ENCODE measurements at places on chromosomes 7 and 10.

GRCh38 chr10:118926072-118926417, 103.5 kb upstream of the NANOS1 start:
- DNase-seq = no peak
- H3K27me3 ChIP-seq = peaks cover 3% of the 10 kb centered on the region
- no peak overlapping the region for H3K4me3 ChIP-seq
- H3K4me1 ChIP-seq = no peaks in the 10 kb centered on the region

- H3K27ac ChIP-seq = no peak overlapping the region
- no peak for DNase-seq
- H3K36me3 ChIP-seq = no peaks in the 10 kb centered on the region
- peaks cover 67% of the 10 kb centered on the region for H3K27me3 ChIP-seq
These were observed 14.0 kb downstream of the NEURL1 start for GRCh38 chr10:103507235-103508191.

- H3K4me3 ChIP-seq = no peak overlapping the region
- H3K27me3 ChIP-seq = no peaks in the 10 kb centered on the region
- no peak for DNase-seq
- H3K4me1 ChIP-seq = peaks cover 5% of the 10 kb centered on the region
- no peak overlapping the region for H3K27ac ChIP-seq
These were observed 13.6 kb upstream of the MICU1 start for GRCh38 chr10:72639441-72639873.

DNA sequence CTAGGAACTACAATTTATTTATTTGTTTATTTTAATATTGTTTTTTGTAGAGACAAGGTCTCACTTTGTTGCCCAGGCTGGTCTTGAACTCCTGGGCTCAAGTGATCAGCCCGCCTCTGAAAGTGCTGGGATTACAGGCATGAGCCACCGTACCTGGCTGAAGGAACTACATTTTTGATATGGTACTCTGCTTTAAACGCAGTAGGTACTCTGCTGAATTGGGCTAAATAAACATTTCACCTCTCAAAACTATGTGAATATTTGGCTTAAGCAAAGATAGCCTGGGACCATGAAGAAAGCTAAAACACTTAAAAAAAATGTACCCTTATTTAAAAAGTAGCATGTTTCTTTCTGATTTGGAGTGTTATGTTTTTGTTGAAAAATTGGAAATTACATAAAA, 138.2 kb downstream of the ADK start:
- no peak for DNase-seq
- no peaks in the 10 kb centered on the region for H3K36me3 ChIP-seq
- no peak overlapping the region for H3K4me3 ChIP-seq
- H3K27me3 ChIP-seq = no peaks in the 10 kb centered on the region
- H3K27ac ChIP-seq = no peak overlapping the region

- H3K27ac ChIP-seq = no peak overlapping the region
- H3K27me3 ChIP-seq = no peaks in the 10 kb centered on the region
- no peaks in the 10 kb centered on the region for H3K4me1 ChIP-seq
- H3K4me3 ChIP-seq = no peak overlapping the region
These were observed 195.0 kb downstream of the CALN1 start for GRCh38 chr7:72217151-72217550.

DNA sequence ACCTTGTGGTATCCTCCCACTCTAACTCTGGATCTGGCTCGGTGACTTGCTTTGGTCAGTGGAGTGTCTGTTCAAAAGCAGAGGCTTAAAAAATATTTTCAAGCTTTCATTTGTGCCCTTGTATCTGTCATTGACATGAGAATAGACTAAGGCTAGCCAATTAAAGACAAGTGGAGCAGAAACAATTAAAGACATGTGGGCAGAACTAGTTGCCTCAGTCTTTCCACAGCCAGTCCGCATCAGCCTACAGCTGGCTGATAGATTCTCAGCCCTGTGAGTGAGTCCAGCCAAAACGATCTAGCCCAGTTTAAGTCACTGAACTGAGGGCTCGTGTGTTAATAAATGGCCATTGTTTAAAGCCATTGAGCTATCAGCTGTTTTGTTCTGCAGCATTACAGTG, 185.2 kb upstream of the DGKB start:
- H3K27me3 ChIP-seq = 0 out of 2 replicates have a peak, but pooled peaks cover 3% of the 10 kb centered on the region
- no peaks in the 10 kb centered on the region for H3K4me1 ChIP-seq
- no peak overlapping the region for H3K27ac ChIP-seq
- H3K36me3 ChIP-seq = no peaks in the 10 kb centered on the region

DNA sequence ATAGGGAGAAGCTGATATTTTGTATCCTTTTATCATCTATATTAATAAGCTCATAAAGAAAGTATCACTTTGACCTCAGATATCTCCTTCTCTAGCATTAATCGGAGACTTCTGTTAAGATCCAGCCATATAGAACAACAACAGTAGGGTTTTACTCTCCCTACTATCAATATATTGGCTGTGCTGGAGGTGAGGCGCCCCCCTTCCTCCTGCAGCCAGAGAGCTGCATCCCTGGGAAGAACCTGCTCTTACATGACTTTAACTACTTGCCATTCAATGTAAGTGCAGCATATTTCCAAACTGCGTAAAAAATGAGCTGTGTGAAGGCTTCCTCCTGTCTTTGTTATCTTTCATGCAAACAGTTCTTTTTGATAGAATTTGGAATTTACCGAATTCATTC, 247.8 kb downstream of the SDK1 start:
- no peaks in the 10 kb centered on the region for H3K27me3 ChIP-seq
- DNase-seq = no peak
- H3K27ac ChIP-seq = no peak overlapping the region
- H3K4me3 ChIP-seq = no peak overlapping the region

GRCh38 chr10:3067118-3067858, at the start of gene PFKP:
Gene PFKP, plus strand, starts transcription at chr10:3067548. Its CDS starts 48 bp downstream, at chr10:3067596.
- DNase-seq = peak; percentile 40
- peaks cover 41% of the 10 kb centered on the region for H3K4me1 ChIP-seq
- peak within 1 kb of the TSS; percentile 36 for H3K27ac ChIP-seq
- H3K4me3 ChIP-seq = peak within 1 kb of the TSS; percentile 78
- peaks cover 43% of the 10 kb centered on the region for H3K36me3 ChIP-seq

DNA sequence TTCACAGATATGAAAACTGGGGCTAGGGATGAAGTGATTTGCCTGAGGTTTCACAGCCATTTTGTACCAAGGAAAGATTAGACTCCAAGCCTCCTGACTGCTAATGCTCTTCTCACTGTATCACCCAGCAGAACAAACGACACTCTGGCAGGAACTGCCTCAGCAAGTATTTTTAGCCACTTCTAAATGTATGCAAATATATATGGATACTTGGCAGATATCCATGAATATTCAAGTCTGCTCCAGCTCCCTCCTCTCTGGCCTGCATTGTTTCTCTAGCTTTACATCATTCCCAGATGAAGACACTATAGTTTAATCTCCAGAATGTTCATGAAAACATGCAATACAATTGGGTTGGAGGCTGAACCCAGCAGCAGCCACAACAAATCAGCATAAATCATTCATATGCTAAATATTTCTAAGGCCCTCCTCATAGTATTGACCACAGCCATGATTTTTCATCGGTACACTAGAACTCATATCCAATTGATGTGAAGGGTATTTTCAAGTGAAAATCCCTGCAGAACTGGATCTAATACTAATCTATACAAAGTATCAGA, 65.5 kb downstream of the HPSE2 start:
- H3K4me1 ChIP-seq = no peaks in the 10 kb centered on the region
- no peak overlapping the region for H3K27ac ChIP-seq
- H3K36me3 ChIP-seq = no peaks in the 10 kb centered on the region
- DNase-seq = no peak
- H3K4me3 ChIP-seq = no peak overlapping the region
- H3K27me3 ChIP-seq = peaks cover 8% of the 10 kb centered on the region

- no peaks in the 10 kb centered on the region for H3K36me3 ChIP-seq
- no peak overlapping the region for H3K27ac ChIP-seq
- H3K4me1 ChIP-seq = no peaks in the 10 kb centered on the region
- DNase-seq = no peak
These were observed 10.5 kb upstream of the KCP start for GRCh38 chr7:128920913-128921582.

GRCh38 chr7:120665068-120665467, 192.9 kb downstream of the TSPAN12 start:
- DNase-seq = no peak
- H3K27ac ChIP-seq = no peak overlapping the region
- peaks cover 2% of the 10 kb centered on the region for H3K27me3 ChIP-seq
- no peak overlapping the region for H3K4me3 ChIP-seq
- H3K36me3 ChIP-seq = no peaks in the 10 kb centered on the region

DNA sequence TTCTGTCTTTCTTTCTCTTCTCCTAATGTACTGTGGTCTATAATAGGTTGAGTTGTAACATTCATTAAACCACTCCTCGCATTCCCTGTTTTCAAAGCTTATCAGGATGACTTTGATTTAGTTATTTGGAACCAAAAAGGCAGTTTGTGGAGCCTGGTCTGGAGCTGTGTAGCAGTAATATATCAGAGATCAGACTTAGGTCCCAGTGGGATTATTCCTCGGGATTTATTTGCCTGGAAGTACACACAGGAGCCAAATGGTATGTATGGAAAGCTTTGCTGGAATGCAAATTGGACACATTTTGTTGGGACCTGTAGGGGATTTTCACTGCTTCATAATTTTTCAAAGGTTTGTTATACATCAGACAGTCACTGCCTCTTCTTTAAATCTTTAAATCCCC, 40.9 kb downstream of the GBF1 start:
- DNase-seq = no peak
- no peak overlapping the region for H3K4me3 ChIP-seq
- H3K4me1 ChIP-seq = no peaks in the 10 kb centered on the region
- no peaks in the 10 kb centered on the region for H3K27me3 ChIP-seq
- no peak overlapping the region for H3K27ac ChIP-seq

DNA sequence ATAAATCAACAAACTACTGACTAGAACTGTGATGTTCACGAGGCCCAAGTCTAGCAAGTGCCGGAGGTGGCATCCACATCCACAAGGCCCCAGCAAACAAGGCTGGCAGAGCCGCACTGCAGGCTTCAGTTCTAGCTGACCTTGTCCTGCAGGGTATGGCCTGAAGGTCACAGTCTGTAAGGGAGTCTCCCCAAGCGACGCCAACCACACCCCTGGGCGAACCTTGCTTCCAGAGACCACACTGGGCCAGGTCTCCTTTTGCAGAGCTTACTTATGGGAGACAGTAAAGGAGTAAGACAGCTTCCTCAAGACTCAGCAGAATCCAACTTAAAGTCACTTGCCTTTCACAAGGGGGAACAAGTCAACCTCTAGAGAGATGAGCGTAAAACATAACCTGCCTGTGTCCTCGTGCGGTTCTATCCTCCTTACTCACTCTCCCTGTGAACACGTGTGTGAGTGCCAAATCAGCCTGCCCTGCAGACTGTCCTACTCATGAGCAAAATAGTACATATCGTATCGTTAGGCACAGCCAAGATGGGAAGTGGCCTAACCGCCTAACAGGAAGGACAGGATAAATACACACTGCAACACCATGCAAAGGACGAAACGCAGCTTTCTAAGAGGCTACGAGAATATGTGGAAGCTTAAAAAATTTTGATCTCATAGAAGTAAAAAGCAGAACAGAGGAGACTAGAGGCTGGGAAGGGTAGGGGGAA, 22.7 kb downstream of the FAM53B start:
- H3K4me1 ChIP-seq = peaks cover 20% of the 10 kb centered on the region
- no peaks in the 10 kb centered on the region for H3K27me3 ChIP-seq
- no peak overlapping the region for H3K4me3 ChIP-seq

GRCh38 chr7:157554393-157555238, 217.8 kb downstream of the DNAJB6 start:
- no peaks in the 10 kb centered on the region for H3K27me3 ChIP-seq
- H3K4me1 ChIP-seq = peaks cover 11% of the 10 kb centered on the region
- peak overlapping the region; percentile 40 for H3K27ac ChIP-seq
- H3K4me3 ChIP-seq = no peak overlapping the region
- no peaks in the 10 kb centered on the region for H3K36me3 ChIP-seq
- DNase-seq = no peak

DNA sequence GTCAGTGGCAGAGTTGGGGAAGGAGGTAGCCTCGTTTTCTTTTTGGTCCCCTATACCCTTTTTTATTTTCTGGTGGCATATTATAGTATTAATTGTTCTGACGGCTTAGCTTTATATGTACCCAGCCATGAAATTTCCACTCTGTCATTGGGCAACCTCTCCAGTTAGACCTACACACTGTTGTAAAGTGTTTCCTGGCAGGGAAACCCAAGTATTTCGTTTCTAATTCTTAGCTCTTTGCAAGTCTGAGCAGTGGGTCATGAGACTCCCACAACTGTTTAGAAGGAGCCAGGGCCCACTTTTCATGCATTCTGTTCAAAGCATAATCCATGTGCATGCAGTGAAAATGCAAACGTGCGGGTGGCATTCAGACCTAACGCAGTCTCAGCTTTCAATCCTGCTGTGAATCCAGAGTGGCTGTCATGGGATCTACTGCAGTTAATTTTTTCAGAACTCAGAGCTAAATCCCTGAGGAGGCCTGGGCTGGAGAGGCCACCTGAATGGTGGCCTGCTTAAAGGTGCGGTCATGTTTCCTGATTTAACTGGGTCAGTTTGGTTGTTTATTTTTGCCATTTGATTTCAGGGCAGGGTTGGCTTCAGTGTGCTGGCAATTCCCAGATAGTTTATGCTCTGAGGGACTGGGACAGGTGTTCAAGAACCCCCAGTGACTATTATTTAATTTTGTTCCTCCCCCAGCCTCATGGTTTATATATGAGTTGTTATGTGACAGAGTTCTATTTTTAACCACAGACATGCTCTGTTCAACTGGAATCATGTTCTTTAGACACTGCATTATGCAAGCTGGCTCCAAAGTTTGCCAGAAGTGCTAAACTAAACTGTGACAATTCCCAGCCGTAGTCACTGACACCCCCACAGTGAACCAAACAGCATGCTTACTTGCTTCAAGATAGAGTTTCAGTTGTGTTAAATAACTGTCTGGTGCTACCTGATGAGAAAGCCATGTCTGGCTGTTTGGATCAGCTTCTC, 27.4 kb upstream of the SYPL1 start:
- no peak for DNase-seq
- no peaks in the 10 kb centered on the region for H3K36me3 ChIP-seq
- no peak overlapping the region for H3K27ac ChIP-seq
- no peaks in the 10 kb centered on the region for H3K4me1 ChIP-seq

DNA sequence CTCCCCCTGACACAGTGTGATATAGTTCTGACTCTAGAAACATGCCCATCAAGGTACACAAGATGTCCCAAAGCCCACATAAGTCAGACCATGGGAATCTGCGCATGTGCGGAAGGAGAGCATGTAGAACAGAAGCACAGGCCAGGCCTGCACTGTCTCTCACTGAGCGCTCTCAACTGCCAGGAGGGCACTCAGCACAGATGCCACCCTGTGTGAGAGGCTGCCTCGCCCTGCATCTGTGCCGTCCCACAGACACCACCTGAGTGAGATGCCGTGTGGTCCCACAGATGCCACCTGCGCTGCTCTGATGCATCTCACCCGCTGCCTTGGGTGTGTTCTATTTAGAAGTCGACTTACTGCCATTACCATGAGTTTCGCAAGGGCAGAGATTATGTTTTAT, 98.4 kb downstream of the VOPP1 start:
- H3K4me3 ChIP-seq = no peak overlapping the region
- H3K36me3 ChIP-seq = peaks cover 26% of the 10 kb centered on the region
- H3K27me3 ChIP-seq = no peaks in the 10 kb centered on the region
- DNase-seq = no peak
- peaks cover 57% of the 10 kb centered on the region for H3K4me1 ChIP-seq
- H3K27ac ChIP-seq = no peak overlapping the region
